Cardiac muscle cell (in vitro differentiated cells and primary cell): ENCODE measurements at places on chromosomes 1 and 21. TPM values are rescaled to one million over a fixed set of nuclear protein-coding genes. Genes with fewer than 3 reads are reported as not detected.

S100A7 gene
- total RNA-seq = not detected in 2 replicates

GRCh38 chr21:46357335-46357604 is 33.3 kb downstream of the PCNT start:
- DNase-seq = no peak

GRCh38 chr21:43345746-43346409 is 81.1 kb downstream of the SIK1 start:
- DNase-seq = no peak

RGS13 gene
- 1.3 and 1.4 TPM in 2 replicates for total RNA-seq

DNA sequence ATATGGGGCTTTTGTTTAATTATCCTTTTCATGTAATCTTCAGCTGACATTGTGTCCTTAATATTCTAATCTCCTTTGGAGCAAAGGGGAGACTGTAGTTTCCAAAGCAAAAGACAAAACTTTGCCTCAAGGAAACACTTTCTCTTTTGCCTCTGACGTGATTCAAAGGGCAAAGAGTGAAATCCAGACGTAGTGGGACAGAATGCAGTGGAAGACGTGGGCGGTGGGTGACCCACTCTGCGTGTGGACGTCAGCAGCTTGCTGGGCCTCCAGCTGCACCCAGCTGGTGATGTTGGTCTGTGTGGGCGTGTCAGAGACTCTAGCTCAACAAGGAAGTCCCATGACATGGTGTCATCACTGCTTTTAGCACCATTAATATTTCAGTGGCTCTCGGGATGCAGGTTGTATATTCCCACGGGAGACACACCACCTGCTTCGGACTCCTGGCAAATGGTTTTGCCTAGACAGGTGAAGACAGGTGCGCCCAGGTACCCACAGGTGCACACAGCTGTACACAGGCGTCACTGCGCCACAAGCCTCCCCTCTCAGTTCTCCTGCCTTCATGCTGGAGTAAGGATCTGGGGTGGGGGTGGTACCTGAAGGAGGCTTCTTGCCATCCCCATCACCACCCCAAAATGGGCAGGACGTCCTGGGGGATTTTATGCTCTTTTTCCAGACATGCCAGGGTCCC is 292.1 kb upstream of the VAMP3 start:
- DNase-seq = no peak

- no peak for DNase-seq
Measured at GRCh38 chr1:156658945-156659574, 17.1 kb downstream of the BCAN start.

DNA sequence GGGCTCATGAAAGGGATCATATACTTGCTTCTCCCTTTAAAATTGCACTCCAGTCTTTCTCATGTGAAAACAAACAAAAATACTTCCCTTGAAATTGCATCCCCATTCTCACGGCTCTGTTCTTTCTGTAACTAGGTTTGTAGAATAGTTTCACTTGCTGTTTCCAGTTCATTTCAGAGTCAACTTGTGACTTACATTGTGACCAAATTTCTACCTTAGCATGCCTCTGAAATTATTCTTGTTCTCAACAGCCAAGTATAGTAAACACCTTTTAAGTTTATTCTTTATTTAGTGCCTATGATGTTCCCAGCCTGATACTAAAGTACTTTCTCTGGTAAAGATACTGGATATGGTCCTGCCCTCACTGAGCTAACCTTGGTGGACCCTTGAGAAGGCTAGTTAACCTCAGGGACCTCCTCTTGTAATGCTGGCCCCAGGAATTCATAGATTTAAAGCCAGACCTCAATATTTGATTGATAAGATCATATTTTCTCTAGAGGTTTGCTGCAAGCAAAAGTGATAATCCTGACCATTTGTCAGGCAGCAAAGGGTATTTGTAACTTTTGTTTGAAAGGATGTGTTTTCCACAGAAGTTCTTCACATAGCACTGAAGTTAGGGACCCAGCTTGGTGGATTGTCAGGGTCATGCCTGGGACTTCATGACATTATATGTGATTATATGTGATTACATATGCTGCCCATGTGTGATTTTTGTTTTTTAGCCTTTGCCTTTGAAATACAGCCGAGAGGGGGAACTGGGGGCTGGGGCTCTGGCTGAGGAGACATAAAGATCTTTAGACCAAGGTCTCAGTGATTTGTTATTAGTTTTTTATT is 29.6 kb downstream of the VANGL2 start:
- DNase-seq = no peak

PTGFRN gene
- 69.7 and 72.4 TPM in 2 replicates for total RNA-seq

SLC2A5 gene
- 0.04 TPM in 1 of 2 replicates, not detected in the other for total RNA-seq

TDRD5 gene
- total RNA-seq = 0.21 TPM in 1 of 2 replicates, not detected in the other

DNA sequence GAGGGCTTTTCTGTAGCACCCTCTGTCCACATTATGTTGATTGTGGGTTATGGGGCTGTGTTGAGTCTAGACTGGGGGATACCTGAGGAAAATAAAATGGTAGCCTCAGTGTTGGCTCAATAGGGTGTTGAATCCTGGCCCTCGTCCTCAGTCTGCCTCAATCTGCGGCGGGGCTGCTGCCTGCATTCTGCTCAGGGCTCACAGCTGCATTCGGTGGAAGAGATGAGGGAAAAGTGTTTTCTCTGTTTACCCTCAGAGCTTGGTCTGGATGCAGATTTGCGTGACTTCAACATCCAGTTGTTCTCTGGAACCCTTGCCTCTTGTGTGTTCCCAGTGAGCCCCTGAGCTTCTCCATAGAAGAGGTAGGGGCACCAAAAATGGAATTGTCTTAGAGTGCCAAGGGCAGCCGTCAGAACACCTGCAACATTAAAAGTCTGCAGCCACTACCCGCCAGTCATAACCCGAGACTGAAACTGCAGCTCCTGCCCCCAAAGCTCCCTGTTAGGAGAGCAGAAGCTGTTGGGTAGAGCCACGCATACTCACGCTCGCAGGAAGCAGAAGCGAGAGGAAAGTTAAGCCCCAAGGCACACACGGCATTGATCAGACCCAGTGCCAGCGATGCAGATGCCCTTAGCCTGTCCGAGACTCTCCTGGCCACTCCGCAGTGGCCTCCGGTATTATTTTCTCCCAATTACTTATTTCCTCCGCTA is 215.3 kb upstream of the C1orf174 start:
- DNase-seq = no peak

RORC gene
- total RNA-seq = not detected in 2 replicates

OR10R2 gene
- total RNA-seq = not detected in 2 replicates

- no peak for DNase-seq
Measured at GRCh38 chr21:34511787-34512455, at the start of gene KCNE1. KCNE1 (minus strand) TSS chr21:34512210; CDS start chr21:34449634, 62,576 bp downstream.

AK5 gene
- 0.18 and 0.69 TPM in 2 replicates for total RNA-seq

GRCh38 chr1:246726881-246727280 is 2.7 kb downstream of the SCCPDH start:
- no peak for DNase-seq

WDR26 gene
- total RNA-seq = 42.0 and 62.2 TPM in 2 replicates

GRCh38 chr21:38139380-38140168 is 117.2 kb upstream of the KCNJ15 start:
- no peak for DNase-seq

DNA sequence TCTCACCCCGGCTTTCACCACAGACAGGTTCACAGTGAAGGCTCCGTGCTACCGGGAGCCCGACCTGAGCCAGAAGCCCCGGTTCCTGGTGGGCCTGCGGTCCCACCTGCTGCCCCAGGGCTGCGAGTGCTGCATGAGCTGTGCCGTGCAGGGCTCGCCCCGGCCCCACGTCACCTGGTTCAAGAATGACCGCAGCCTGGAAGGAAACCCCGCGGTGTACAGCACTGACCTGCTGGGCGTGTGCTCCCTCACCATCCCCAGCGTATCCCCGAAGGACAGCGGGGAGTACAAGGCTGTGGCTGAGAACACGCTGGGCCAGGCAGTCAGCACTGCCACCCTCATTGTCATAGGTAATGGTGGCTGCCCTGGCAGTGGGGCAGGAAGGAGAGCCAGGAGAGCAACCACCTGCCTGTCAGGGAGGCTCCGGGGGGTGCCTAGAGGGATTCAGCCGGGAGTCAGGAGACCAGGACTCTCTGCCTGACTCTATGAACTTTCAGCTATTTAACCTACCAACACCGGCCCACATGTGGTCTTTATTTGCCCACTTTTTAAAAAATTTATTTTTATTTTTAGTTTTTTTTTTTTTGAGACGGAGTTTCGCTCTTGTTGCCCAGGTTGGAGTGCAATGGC is 36.4 kb downstream of the IGFN1 start:
- no peak for DNase-seq

- DNase-seq = peak; percentile 31
Measured at GRCh38 chr1:199029855-199030254, 391.0 kb downstream of the PTPRC start.

FRRS1 gene
- total RNA-seq = 5.5 and 5.6 TPM in 2 replicates

DNA sequence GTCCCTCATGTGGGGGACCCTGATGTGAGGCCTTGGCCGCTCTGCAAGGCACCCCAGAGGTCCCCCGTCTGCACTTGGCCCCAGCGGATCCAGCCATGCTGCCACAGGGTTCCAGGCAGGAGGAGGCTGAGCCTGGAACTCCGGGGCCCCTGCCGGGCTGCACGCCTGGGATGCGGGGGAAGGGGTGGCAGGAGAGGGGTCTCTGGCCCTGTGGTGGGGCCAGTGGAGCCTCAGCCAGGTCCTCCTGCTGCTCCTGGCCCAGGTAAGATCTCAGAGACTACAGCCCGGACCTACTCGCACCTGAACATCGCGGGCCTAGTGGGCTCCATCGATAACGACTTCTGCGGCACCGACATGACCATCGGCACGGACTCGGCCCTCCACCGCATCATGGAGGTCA is 12.9 kb downstream of the PFKL start:
- no peak for DNase-seq

GRCh38 chr1:69572921-69573320 is 5.2 kb downstream of the LRRC7 start:
- no peak for DNase-seq

GRCh38 chr1:53139951-53140361 is 2.5 kb downstream of the SLC1A7 start:
- no peak for DNase-seq

GRCh38 chr1:200970771-200971427 is 52.6 kb downstream of the KIF21B start:
- no peak for DNase-seq

DNA sequence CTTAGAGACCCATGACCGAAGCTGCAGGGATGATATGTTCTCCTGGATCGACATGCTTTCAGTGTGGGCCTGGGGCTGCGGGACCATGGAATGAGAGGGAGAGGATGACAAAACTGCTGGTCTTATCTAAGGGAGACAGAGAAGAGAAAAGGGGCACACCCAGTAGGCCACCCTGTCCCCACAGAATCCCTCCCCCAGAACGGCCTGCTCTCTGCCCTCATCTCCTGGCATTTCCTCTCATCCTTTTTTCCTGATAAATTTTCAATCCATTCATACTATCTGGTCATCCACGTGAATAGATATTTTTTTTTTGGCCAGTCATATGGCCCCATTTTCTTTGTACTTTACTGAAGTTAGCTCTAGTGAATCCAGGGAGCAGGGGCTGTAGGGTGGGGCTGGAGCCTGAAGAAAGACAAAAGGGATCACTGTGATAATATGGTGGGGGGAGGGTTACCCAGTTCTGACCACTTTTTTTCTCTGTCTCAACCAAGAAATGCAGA is at the start of gene PKLR:
Gene PKLR (minus strand): TSS at position 97 of the 500 bp plus-strand sequence. CDS start 43 bp downstream, at position 54.
- no peak for DNase-seq

PRAMEF13 gene
- total RNA-seq = not detected in 2 replicates

DNA sequence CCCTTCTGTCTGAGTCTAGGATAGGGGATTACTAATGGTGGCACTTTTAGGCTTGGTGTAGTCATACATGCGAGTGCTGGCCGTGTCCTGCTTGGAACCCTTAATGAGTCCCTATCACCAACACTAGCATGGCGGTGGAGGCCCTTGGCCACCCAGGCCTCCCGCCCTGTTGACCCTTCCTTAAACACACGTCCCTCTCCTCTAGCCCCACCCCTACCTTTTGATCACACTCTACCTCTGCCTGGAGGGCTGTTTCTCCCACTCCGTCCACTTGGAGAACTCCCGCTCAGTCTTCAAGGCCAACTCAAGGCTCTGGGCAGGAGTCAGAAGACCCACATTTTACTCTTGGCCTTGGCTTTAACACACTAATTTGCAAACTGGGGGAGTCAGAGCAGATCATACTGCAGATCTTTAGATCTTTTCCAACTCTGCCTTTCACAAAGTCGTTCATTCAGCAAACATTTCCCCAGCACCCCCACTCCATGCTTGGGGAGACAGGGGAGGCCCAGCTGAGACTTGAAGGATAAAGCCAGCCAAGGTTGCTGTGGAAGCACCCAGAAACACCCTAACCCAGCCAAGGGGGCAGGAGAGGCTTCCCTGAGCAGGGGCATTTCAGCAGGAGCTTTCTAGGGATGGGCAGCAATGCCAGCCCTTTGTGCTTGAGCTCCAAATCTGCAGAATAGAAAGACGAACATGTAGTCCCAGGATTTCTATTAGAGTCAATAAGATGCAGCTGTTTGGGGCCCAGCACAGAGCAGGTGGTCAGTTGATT is 1.9 kb downstream of the PODN start:
- no peak for DNase-seq

DNA sequence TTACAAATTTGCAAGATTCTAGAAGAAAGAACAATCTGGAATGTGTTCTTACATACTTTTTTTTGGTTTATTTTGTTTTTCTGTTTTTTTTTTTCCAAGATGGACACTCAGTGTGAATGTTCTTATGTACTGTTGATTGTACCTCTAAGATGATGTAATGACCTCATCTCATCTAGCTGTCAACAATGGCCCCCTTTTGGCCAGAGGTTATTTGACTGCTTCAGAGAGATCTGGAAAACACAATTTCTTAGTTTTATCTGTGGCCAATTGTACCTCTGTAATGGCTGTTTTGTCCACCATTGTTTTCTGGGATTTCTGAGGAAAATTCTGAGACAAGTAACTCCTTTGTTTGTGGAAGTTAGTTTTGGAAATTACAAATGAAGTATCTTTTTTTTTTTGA is 38.9 kb downstream of the ST6GALNAC3 start:
- DNase-seq = no peak

PGLYRP4 gene
- total RNA-seq = not detected in 2 replicates

- DNase-seq = peak; percentile 21
Measured at GRCh38 chr1:93980320-93981273, 71.4 kb upstream of the GCLM start.
